ENCODE measurements at places on chromosomes 5 and 9.

DNA sequence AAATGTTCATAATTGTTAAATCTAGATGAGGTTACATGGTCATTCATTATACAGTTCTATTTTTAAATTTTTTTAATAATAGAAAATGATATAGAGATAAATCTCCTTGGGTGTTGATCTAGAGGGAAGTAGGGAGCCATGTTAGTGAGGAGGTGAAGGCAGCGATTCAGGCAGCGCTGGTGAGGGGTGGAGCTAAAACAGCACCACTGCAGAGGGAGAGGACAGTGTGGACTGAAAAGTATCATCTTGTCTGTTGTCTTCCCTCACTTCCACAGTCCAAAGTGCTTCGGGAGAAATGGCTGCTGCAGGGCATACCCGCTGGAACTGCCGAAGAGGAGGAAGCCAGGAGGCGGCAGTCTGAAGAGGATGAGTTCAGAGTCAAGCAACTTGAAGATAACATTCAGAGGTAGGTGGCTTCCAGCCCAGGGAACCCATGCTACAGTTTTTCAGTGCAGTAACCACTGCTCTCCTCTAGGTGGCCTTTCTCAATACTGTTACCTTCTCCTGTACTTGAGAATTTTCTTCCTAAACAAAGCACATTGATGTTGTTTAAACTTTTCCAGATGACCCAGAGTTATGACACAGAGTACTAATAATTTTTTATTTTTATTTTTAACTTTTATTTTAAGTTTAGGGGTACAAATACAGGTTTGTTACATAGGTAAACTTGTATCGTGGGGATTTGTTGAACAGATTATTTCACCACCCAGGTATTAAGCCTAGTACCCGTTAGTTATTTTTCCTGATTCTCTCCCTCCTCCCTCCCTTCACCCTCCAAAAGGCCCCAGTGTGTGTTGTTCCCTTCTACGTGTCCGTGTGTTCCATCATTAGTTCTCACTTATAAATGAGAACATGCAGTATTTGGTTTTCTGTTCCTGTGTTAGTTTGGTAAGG lies 100.5 kb downstream of the PALM2AKAP2 start:
- no peak for DNase-seq

DNA sequence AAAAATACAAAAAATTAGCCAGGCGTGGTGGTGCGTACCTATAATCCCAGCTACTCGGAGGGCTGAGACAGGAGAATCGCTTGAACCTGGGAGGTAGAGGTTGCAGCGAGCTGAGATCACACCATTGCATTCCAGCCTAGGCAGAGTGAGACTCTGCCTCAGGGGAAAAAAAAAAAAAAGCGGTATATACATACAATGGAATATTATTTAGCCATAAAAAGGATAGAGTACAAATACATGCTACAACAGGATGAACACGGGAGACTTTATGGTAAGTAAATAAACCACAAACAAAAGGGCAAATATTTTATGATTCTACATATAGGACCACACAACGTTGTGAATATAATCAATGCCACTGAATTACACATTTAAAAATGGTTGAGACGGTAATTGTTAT lies 5.2 kb downstream of the UBTD2 start:
- DNase-seq, result no peak

DNA sequence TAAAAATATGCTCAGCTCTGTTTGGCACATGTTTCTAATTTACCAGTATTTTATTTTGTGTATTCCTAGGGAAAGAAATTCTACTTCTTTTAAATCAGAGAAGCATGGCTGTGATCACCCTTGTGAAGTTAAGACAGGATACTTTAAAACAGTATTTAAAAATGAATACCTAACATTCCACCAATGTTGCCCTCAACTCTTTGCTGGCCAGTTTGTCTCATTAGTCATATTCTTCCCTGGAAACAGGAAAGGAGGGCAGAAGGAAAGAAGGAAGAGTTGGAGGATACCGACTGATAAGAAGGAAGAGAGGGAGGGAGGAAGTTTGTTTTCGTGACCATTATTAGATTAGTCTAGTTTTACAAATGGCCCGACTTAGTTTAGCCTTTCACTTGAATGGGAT lies 137.4 kb downstream of the PLK2 start:
- no peak for DNase-seq

DNA sequence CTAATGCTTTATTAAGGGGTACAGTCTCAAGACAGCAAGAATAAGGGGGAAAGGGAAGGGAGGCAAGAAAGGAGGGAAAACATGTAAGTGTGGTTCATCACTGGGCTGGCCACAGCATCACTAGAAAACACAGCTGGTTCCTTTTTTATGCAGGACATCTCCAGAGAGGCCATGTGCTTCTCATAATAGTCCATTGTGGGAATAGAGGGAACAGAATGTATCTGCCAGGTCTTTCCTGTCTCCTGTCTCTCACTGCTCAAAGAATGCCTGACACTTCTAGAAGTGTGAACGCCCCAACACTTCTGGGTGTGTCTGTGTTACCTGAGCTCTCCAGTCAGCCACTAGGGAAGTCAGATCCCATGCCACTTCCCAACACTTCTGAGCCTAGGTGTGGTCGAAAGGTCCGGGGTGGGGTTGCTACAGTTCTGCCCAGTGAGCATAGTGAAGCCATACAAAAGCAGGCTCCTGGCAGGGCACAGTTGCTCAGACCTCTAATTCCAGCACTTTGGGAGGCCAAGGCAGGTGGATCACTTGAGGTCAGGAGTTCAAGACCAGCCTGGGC lies 255.6 kb upstream of the SLC30A5 start:
- DNase-seq, result no peak

- no peak for DNase-seq
These were observed 171.2 kb upstream of the ACTBL2 start for GRCh38 chr5:57653636-57654290.

GRCh38 chr5:149341876-149342275 lies 3.4 kb upstream of the GRPEL2 start:
- DNase-seq, result no peak
